ENCODE measurements at places on chromosomes 5 and 9.

DNA sequence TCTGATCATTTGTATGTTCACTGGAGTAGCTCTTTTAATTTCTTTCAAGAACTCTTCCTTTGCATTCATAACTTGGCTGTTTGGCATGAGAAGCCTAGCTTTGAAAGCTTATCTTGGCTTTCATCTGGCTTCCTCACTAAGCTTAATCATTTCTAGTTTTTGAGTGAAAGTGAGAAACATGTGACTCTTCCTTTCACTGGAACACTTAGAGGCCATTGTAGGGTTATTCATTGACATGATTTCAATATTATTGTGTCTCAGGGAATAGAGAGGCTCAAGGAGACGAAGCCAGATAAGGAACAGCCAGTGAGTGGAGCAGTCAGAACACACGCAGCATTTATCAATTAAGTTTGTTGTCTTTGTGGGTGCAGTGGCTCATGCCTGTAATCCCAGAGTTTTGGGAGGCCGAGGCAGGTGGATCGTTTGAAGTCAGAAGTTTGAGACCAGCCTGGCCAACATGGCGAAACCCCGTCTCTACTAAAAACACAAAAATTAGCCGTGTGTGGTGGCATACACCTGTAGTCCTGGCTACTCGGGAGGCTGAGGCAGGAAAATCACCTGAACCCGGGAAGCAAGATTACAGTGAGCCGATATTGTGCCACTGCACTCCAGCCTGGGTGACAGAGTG, 98.3 kb downstream of the UGCG start:
- no peak for DNase-seq

GRCh38 chr9:115939065-115939765, 214.4 kb upstream of the PAPPA start:
- DNase-seq = no peak

DNA sequence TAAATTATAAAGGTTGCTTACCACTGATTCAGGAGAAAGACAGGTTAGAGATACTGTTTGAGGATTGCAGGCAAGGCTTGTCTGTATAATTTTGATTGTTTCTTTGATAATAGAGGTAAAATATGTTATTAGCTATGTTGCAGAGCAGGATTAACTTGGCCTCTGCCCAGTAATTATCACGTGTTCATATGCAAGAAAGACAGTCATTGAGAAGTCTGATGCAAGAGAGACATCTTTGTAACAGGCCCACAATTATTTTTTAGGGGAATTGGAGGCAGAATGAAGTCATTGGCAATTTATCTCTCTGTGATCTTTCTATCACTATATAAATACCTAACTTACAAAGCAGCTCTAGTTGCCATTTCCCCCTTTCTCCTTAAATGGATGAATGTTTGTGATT, 46.0 kb downstream of the SLC44A1 start:
- DNase-seq = peak; percentile 17

DNA sequence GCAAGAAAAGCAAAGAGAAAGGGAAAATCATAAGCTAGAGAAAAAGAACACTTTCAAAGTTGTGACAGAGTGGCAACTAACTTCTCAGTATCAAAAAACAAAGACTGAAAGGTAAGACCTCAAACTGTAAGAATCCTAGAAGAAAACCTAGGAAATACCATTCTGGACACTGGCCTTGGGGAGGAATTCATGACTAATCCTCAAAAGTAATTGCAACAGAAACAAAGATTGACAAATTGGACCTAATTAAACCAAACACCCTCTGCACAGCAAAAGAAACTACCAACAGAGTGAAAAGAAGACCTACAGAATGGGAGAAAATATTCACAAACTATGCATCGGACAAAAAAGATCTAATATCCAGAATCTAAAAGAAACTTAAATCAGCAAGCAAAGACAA, 79.1 kb downstream of the FEM1C start:
- no peak for DNase-seq

DNA sequence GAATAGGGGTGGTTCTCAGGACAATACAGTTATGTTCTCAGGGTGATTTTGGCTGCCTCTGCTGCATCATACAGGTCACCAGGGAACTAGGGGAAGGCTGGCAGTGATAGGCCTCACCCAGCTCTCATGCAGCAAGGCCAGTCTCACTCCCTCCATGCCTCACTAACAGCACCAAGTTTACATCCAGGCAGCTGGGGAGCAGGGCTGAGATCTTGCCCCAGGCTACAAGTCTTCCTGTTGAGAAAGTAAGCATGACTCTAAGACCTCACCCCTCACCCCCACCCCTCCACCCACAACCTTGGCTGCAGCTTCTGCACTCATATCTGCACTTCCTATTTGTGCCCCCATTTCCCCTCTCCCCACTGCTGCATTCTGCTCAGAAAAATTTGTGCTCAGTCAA, 481.2 kb downstream of the ACTL7B start:
- DNase-seq = no peak

GRCh38 chr5:41416336-41416735, 94.1 kb downstream of the PLCXD3 start:
- no peak for DNase-seq

DNA sequence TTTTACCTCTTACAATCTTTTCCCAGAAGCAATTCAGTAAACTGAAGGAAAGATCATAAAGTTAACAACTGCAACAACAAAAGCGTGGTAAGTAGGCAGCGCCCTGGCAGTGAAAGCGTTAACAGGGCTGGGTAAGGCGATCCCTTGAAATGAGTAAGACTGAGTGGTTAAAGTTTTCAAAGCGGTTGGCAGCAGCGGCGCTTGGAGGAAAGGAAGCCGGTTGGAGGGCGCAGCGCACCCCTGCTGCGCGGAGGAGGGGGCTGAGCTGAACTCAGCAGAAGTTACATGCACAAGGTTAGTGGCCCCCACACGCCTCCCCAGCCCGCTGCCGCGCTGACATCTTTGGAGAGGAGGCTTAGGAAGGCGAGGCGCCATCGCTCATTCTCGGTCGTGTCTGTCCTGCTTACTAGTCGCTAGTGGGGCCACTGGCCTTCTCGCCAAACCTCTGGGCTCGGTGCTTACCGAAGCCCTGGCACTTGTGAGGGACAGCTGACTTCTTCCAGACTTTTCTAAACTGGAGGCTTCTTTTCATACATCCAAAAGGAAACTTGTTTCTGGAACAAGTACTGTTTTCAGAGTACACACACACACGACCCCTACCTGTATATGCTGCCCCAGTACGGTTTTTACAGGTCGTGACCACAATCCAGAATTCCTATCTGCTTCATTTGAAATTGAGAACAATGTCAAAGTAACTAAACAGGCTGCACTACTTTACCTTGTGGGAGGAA, at the start of gene SH3RF2:
Gene SH3RF2, plus strand, starts transcription at position 178 of the 731 bp plus-strand sequence. CDS start 1,351 bp downstream, outside the sequence.
- peak; percentile 13 for DNase-seq

- peak; percentile 66 for DNase-seq
Observed at GRCh38 chr9:94002316-94003140, 47.4 kb upstream of the BARX1 start.

DNA sequence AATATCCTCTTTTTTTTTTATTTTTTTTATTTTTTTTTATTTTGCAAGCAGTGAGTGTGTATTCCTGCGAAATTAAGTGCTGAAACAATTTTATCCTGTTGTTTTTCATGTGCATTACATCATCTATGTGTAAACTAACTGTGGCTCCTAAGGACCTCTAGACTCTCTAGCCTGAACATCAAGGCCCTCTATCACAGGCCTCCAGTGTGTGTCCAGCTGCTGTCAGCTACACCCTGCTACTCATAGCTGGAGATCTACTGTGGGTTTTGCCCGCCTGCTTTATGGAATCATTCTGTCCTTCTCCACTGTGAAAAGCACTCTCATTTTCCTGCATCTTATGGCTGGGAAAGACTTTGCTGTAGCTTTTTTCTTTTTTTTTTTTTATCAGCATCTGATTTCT, 157.8 kb downstream of the KCTD16 start:
- DNase-seq = no peak

GRCh38 chr9:120358877-120359276, 221.1 kb downstream of the CDK5RAP2 start:
- DNase-seq = no peak

DNA sequence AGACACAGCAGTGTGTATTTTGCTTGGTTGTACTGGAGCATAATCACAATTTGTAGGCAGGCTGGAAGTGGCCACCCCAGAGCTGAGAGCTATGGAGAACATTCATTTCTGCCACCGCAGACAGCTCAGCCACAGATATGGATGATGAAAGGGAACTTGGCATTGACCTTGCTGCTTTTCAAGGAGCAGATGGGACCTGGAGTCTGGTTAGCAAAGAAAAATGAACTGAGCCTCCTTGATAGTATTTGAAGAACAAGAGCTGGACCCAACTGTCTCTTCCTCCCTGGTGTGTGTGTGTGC, 395.2 kb upstream of the ZNF462 start:
- DNase-seq = no peak

GRCh38 chr5:22908129-22908528, 55.0 kb upstream of the CDH12 start:
- no peak for DNase-seq

GRCh38 chr5:66248874-66249273, 104.8 kb downstream of the SREK1 start:
- no peak for DNase-seq
